ENCODE measurements at places on chromosomes 11 and 22.

- DNase-seq, result no peak
Measured at GRCh38 chr11:66362481-66363147, 8.9 kb downstream of the SLC29A2 start.

DNA sequence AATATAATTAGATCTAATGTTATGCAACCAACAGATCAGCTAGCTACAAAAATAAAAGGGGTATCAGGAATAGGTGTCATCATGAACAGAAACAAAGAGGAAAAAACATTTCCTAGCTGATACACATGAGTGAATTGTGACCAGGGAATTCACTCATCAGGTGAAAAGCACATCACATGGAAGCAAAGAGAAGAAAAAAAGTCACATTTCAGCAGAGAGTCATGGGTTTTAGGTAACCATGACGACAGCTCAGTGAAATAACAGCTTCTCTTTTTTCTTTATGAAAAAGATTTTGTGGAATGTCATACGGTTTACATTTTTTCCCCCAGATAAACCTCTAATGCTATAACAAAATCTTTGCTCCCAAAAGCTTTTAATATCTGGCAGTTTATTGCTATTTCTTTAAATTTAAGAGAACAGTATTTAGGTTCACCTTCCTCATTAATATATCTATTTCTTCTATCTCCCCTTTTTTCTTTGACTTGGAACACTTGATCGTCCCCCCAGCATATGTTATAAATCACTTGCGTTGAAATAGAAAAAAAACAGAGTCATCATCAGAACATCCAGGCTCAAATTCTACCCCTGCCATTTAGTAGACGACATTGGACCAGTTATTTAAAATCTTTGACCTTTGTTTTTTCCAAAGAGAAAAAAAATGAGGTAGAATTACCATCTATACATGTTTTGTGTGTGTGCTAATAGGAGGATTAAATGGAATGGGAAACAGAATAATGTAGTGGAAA lies 5.3 kb downstream of the TYR start:
- DNase-seq, result peak; percentile 2

- no peak for DNase-seq
Measured at GRCh38 chr22:22348127-22348814, 103.7 kb downstream of the VPREB1 start.

DNA sequence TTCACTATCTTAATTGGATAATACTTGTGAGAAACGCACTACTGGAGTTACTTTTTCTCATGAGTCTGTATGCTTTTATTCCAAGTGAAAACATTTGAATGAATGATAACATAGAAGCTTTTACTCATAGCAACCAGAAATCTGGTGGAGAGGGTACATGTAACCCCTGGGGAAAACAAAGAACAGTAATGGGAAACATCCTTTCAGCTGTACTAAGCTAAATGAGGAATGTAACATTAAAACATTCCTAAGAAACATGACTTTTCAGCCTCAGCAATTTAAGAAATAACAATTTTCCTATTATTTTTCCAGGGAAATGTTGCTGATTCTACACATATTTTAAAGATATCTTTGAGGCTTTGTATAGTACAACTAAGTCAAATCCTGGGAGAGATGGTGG lies 97.2 kb upstream of the CEP126 start:
- no peak for DNase-seq

GRCh38 chr11:27296497-27296896 lies 66.5 kb downstream of the CCDC34 start:
- DNase-seq, result peak; percentile 57

DNA sequence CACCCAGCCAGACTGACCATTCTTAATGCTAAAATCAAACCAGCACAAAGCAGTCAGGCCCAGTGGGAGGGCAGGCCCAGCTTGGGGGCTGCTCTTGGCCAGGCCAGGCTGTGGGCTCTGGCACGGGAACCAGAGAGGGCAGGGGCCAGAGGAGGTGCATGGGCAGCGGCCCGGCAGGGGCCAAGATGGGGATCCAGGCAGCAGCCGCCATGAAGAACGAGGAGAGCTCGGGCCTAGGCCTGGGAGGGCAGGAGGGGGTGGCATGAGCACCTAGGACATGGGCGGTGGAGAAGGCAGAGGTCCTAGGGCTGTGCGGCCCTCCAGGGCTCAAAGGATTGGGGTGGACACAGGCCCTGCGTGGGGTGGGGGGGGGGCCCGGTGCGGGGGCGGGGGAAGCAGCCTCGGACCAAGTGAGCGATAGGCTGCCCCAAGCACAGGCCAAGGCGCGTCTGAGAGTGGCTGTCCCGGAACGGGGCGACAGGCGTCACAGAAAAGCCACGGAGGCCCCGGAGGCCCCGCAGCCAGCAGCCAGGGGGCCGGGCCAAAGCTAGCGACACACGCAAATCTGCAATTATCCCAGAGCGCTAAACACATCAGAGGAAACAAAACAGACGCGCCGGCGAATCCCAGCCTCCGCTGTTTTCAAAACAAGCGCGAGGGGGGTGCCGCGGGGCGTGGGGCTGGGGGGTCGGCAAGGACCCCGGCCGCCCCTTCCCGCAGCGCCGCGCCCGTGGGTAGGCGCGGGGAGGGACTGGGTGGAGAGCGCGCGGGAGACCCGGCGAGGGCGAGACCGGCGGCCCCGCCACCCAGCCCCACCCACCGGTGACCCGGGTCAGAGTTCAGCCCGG lies 8.3 kb downstream of the PLXNB2 start:
- no peak for DNase-seq

GRCh38 chr11:69814411-69814810 lies 4.8 kb downstream of the FGF3 start:
- DNase-seq, result no peak

Data from non-pigmented ciliary epithelial cell (primary cell).